ENCODE measurements at places on chromosomes 7 and 10.

DNA sequence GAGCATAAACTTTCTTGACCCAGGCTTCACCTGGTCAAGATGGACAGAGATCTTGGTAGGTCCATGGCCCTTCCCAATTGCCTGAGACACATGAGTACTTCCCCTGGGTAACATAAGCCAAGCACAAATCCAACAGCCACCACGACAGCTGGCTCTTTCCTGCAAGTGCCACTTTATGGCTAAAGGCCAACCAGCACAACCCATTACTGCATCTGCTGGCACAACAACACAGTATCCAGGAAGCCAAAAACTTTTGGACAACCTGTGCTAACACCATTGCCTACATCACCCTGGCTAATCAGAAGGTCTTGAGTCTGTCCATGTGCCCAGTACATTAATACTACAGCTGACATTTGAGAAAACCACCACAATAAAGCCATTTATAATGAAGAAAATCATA lies 548.0 kb upstream of the SEMA3D start:
- no peak for DNase-seq

GRCh38 chr7:144470078-144470477 lies 66.6 kb upstream of the NOBOX start:
- no peak for DNase-seq

DNA sequence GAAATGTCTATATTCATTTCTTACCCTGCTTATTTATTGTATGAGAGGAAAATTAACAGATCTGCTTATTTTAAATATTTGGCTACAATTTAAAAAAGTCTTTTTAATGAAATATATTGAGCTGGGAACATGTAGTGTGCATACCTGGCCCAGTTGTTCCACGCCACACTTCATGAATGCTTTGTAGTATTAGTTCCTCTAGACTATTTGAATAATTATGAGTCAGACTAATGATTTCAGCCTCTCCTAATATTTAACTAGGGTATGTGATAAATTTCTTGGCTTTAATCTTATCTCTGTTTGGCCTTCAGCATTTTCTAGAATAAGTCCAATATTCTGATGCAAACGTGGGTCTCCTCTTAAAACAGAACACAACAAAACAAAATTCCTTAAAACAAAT lies 226.6 kb downstream of the CREB5 start:
- no peak for DNase-seq

DNA sequence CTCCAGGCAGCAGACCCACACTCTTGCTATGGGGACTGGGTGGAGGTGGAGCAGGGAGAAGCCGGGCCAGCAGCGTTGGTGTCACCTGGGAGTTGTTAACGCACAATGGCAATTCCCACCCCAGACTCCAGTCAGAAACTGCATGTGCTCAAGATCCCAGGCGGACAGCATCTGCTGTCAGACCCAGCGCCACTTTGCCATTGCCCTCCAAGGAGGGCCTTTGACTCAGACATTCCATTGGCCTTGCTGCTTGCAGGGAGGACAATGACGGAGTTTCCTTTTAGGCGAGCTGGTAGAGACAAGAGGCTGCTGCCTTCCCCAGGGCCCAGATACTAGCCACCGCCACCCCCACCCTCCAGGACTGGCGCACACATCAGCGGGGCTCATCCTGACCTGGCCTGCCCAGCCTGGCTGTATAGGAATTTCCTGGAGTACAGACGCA lies 34.5 kb downstream of the ZNF775 start:
- DNase-seq = no peak

- no peak for DNase-seq
These were observed 77.9 kb downstream of the KIAA1549 start for GRCh38 chr7:138903186-138903820.

GRCh38 chr10:103854265-103854685 lies 1.1 kb downstream of the SH3PXD2A start:
- no peak for DNase-seq

GRCh38 chr7:157996359-157997079 lies 591.1 kb downstream of the PTPRN2 start:
- no peak for DNase-seq

DNA sequence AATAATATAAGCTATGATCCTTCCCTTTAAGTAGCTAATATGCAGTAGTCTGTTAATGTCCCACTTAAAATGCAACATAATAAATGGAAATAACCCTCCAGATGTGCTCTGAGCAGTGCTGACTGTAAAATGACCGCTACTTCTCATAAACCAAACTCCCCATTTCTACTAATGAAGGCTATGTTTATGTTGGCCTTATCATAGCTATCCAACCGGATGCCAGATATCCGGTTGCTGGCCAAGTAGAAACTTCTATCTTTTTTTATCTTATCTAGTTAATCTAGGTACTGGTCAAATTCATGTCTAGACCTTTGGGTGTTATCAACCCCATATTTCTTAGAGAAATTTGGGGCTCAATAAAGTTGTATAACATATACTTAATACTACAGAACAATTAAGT lies 56.6 kb downstream of the CHRM2 start:
- no peak for DNase-seq

DNA sequence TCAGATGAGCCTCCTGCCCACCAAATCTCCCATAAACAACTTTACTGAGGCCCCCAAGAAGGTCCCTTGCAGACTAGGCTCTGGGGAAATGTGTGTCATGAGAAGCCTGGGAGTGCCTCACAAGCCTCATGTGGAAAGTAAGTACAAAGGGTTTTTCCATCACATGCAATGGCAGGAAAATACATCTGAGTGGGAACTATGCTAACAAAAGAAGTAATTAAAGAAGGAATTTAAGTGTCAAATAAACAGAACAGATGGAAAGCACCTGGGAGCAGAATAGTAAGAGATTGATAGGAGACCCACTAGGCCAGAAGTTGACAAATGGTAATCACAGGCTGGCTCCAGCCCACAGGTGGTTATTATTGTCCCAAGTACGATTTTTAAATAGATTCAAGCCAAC lies 20.5 kb downstream of the GSAP start:
- no peak for DNase-seq

- no peak for DNase-seq
These were observed 100.1 kb upstream of the TMEM72 start for GRCh38 chr10:44811072-44811471.

DNA sequence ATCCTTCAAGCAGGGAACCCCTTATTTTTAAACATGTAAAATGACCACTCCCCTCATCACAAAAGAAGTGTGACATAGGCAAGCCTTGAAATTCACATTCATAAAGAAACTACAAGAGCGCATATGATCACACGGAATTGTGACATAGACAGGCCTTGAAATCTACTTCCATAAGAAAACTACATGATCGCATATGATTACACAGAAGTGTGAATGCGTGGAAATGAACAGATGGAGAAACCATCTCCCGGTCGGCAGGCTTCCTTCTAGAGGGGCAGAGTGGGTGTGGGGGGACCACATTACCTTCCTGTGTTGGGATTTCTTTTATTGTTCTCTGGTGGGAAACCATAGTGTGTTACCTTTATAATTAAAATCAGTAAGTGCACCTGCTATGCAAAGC lies 285.1 kb upstream of the ADARB2 start:
- DNase-seq = no peak

- DNase-seq = peak; percentile 23
These were observed 17.8 kb upstream of the ZKSCAN1 start for GRCh38 chr7:99997545-99998137.

- DNase-seq = no peak
These were observed 129.7 kb downstream of the SEMA3E start for GRCh38 chr7:83519240-83519639.

DNA sequence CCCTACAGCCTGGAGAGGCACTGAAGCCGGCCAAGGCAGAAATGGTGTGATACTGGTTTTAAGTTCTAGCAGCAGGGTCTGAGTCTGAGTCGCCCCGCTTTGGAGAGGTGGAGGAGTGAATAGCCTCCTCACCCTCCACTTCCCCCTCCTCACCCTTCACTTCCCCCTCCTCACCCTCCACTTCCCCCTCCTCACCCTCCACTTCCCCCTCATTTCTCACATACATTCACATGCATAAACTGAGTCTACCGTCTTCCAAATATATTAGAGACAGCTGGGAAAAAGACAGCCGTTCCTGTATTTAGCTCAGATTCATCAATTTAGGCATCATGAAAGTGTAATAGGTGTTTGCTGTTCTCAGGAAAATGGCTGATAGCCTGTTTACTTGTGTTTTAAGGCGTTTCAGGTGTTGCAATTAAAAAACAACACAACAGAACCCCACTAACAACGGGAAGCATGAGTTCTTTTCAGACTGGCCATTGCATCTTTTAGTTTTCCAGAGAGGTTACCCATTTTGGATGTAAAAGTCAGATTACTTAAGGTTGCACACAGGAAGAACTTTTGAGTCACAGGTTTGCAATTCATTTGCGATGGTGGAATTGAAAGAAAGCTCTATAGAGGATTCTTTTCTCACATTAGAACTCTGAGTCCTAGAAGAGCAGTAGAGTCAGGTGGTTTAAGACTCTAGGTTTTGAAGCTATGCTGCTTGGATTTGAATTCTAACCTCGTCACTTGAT lies 861 bp downstream of the NRBF2 start:
- no peak for DNase-seq

- no peak for DNase-seq
These were observed 112.8 kb downstream of the CDK14 start for GRCh38 chr7:90708841-90709317.

GRCh38 chr7:125059861-125060456 lies 130.3 kb upstream of the POT1 start:
- DNase-seq = no peak

DNA sequence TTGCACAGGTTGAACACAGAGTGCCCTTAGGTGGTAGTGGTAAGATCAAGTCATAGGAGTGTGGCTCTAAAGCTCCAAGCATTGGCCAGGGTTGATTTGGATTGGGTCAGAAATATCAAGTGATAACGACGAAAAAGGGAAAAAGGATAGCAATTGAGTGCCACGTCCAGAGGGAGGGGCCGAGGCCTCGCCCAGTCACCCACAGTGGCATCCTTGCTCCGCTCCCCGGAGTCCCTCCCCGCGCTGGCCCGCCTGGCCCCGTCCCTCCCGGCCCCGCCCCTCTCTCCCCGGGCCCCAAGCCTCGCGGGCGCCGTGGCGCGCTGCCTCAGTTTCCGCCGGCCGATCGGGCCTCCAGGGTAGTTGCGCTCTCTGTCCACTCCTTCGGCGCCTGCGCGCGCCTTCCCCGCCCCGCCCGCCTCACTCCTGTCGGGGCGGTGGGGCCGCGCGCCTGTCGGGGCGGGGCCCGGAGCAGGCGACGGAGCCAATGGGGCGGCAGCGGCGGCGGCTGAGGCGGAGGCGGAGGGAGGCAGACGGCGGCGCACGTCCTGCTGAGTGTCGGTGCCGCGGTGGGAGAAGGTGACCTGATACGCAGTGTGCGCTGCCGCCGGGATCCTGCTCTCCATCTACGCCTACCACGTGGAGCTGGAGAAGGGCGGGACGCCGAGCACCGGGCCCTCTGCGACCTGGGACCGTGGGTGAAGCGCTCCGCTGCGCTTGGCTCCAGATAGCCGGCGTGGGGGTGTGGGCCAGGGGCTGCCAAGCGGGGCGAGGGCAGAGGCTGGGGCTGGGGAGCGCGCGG lies 209.1 kb upstream of the ZNF722 start:
- DNase-seq = no peak

DNA sequence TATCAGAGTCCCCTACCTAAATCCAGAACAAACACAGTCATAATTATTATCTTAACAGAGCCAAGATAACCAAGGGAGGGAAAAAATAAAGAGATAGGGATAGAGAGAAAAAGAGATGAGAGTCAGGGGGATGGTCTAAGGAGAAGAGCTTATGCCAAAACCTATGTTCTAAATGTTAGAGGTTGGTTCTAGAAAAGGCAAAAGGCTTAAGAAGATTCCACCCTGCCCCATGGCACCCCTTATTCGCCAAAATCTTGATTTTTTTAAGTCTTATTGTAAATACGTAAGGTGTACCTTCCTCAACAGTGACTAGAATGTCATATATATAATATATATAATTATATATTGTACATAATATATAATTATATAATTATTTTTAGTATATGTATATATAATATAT lies 29.6 kb upstream of the CTNNA3 start:
- DNase-seq = no peak

GRCh38 chr10:13989616-13990015 lies 341.1 kb downstream of the FRMD4A start:
- DNase-seq = no peak

- DNase-seq = no peak
These were observed 63.2 kb downstream of the CYP51A1 start for GRCh38 chr7:92071032-92071431.

GRCh38 chr10:53489335-53490182 lies 717.0 kb upstream of the MBL2 start:
- DNase-seq = no peak

DNA sequence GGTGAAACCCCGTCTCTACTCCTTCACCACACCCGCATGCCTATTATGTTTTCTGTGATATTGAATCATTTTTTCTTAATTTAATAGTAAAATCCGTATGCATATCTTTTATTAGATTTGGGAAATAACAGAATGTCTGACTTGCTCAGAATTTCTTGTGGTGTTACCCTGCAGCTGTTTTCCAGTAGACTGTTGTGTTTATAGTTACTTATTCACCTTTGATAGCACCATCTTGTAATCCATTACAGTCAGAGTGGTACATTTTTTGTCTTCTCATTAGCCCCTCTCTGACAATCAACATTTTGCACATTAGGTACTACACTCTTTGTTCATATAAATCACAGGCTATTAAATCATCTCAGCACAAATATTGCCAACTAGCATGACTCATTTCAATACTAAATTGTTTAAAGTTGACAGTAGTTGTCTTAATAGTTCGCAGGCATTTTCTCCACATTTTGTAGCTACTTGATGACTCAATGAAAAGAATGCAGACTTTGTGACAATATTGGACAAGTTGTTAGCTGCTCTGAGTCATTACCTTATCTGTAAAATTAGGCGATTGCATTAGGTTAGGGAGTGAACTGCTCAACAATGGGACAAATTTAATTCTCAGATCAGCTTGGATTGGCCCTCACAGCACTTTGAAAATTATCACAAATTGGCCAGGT lies 17.8 kb upstream of the SLC16A12 start:
- no peak for DNase-seq

DNA sequence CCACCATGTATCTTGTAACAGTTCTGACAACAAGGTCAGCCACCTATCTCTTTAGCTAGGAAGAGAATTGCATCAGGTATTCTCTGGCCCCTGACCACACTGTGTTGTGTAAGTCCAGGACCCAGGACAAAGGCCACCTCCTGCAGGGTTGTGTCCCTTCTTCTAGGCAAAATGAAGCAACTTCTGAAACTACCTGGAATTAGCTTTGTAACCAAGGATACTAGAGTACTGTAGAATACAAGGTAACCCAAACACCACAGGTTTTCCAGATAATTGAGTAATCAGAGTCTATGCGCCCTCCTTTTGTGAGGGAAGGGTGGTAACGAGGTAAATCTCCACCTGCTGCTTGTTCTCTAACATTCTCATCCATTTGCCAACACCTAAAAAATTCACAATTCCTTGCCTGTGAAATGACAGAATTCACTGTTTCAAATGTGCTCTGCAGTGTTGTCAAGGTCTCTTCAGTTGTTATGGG lies 51.7 kb downstream of the SGMS1 start:
- DNase-seq = no peak

- no peak for DNase-seq
These were observed 231.8 kb upstream of the DKK1 start for GRCh38 chr10:52082307-52082706.

- DNase-seq = no peak
These were observed 286.4 kb downstream of the AHR start for GRCh38 chr7:17584822-17585221.
